ENCODE measurements at places on chromosomes 16 and 17. TPM values are rescaled to one million over a fixed set of nuclear protein-coding genes. Genes with fewer than 3 reads are reported as not detected.

GRCh38 chr17:45782889-45783592 lies 1.1 kb upstream of the CRHR1 start:
- no peak for DNase-seq

DNA sequence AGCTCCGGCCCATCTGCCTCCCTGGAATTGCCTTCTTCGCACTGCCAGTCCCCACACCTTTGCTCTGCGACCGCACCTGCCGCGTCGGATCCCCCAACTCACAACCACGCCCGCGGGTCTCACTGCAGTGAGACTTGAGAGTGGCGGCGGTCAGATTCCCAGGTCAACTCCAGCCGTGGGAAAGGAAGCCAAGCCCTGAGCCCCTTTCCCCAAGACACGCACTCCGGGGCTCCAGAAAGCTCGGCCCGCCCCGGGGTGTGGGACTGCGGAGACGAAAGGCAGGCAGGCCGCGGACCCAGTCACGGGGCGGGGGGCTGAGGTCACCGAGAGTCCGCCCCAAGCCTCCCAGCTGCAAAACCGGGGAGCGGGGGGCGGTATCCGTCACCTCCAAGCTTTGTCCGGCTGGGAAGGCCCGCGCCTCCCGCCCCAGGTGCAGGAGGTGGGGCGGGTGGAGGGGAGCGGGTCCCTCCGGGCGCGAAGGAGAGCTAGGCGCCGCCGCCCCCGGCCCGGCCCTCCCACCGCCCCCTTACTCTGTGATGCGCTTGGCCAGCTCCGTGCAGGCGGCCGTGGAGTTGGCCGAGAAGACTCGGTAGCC lies 615 bp downstream of the PRPSAP1 start:
- DNase-seq: no peak

GRCh38 chr16:84291226-84291625 lies 3.5 kb upstream of the WFDC1 start:
- DNase-seq: no peak

- DNase-seq: no peak
These were observed 1.8 kb upstream of the EXOSC6 start for GRCh38 chr16:70253291-70254106.

- DNase-seq: no peak
These were observed 9.8 kb downstream of the OTOP3 start for GRCh38 chr17:74945543-74945942.

GRCh38 chr17:55463600-55463999 lies 42.0 kb upstream of the MMD start:
- no peak for DNase-seq

DNA sequence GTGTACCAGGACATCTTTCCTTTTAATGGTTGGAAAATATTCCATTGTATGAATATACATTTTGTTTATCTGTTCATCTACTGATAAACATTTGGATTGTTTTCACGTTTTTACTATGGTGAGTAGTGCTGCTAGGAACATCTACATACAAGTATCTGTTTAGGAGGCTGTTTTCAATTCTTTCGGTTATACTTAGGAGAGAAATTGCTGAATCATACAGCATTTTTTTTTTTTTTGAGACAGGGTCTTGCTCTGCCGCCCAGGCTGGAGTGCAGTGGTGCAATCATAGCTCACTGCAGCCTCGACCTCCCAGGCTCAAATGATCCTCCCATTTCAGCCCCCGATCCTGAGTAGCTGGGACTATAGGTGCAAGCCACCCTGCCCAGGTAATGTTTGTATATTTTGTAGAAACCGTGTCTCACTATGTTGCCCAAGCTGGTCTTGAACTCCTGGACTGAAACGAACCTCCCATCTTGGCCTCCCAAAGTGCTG lies 122.9 kb downstream of the CRLF3 start:
- DNase-seq: no peak

GRCh38 chr16:76984196-76984595 lies 206.8 kb upstream of the MON1B start:
- no peak for DNase-seq

PIRT gene
- not detected for total RNA-seq

DNA sequence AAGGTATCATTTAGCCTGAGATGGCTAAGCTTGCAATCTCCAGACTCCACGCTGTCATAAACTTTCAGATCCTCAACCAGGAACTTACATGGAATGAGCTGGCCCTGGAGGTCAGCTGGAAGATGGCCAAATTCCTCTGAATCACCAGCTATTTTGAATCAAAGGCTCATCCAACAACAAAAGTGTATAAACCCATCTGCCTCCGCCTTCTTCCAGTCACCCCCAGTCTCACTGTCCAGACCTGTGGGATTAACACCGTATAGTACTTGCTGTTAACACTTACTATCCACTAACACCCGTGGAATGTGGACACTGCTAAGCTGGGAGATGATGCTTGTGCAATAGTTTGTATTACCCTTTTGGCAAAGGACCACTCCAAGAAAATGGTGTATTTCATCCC lies 1.9 kb upstream of the LCMT1 start:
- no peak for DNase-seq

DNA sequence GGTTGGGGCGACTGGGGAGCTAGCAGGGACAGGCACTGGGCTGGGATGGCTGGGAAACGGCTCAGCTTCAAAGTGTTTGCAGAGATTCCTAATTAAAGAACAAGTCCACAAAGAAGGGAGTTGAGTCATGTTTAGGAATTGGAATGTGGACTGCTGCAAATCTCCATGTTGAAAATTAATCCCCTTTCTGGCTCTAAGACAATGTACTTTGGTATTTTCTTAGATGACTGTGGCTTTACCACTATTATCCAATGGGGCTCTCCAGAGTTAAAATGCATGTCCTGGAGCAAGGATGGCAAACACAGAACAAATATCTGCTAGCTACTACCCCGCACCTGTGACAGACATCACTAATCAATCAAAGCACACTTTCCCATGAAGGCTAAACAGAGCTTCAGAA lies 22.2 kb upstream of the WSCD1 start:
- no peak for DNase-seq

PLEKHH3 gene
- 0.60 TPM for total RNA-seq

- DNase-seq: no peak
These were observed 7.2 kb downstream of the TP53I13 start for GRCh38 chr17:29575511-29576213.

DNA sequence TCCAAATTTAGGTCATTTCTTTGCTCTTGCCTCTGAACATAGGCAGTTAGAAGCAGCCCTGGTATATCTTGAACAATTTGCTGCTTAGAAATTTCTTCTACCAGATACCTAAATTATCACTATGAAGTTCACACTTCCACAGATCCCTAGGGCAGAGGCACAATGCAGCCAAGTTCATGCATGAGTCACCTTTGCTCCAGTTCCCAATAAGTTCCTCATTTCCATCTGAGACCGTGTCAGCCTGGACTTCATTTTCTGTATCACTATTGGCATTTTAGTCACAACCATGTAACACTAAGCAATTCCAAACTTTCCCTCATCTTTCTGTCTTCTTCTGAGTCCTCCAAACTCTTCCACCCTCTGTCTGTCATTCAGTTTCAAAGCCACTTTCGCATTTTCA lies 45.0 kb downstream of the KCNJ16 start:
- no peak for DNase-seq

Measured in T-cell (primary cell).